Stimulated activated CD8-positive, alpha-beta memory T cell treated with anti-CD3 and anti-CD28 coated beads, Interleukin-15, amount 100 ng/mL, for 24 hours (primary cell): ENCODE measurements at places on chromosomes 7 and 10.

GRCh38 chr7:76330673-76331072, 28.1 kb downstream of the YWHAG start:
- no peak for DNase-seq

GRCh38 chr7:116797612-116798011, 64.8 kb upstream of the CAPZA2 start:
- DNase-seq, result no peak

- DNase-seq, result no peak
These were observed 645.7 kb downstream of the DNAJB9 start for GRCh38 chr7:109215341-109215740.

DNA sequence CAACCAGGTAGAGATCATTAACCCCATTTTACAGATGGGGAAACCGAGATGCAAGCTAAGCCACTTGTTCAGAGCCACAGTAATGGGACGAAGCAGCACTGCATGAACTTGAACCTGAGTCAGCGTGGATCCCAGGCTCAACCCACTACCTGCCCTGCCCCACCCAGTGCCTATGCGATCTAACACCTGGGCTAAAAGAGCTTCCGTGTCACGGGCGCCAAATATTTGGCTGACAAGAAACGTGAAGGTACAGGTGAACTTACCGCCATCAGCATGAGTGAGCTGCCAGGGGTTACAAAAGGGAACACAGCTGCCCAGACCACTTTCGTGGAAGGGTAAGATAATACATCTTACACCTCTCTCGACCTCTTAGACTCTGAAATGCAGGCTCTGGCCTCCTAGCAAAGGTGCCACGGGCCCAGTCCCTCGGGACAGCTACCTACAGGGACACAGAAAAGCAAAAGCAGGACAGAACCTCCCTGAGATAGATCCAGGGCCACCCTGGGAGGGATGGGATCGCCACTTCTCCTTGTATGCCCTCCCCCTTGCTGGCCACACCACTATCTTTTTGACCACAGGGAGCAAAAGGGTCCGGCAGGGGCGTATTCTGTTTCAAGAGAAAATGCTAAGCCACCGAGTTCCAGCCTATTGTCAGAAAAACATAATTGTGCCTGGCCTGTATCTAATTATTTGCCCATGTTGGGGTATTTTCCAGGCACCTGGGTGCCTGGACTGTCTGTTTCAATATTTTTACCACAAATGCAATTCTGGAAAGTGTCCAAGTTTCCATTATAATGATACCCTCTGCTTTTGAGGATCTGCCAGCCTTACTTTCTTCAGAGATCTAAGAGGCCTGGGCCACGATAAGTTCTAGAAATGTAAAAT, 6.4 kb downstream of the CHST15 start:
- DNase-seq, result no peak
